ELF-1 (cell line): ENCODE measurements at places on chromosomes 5 and 9.

GRCh38 chr9:77864211-77864889 lies 167.3 kb downstream of the GNAQ start:
- DNase-seq: no peak

GRCh38 chr5:84673785-84674184 lies 289.1 kb upstream of the EDIL3 start:
- no peak for DNase-seq

- DNase-seq: no peak
Observed at GRCh38 chr9:101225271-101225670, 159.5 kb downstream of the BAAT start.

DNA sequence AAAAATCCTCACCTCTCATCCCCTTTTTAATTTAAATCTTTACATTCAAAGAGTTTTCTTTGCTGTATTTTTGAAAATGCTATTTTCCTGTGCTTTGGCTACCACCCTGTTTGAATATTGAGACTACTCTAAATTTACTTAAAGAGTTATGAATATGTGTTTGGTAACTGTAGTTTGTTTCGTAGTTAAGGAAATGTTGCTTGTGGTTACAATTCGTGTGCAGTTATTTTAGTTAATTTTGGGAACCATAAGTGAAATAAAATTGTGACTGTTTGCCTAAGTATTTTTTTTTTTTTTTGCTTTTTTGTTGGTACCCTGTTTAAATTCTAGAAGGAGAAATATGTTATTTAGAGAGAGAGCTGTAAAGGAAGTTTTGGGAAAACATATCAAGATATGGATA lies 78.7 kb downstream of the XRCC4 start:
- no peak for DNase-seq

DNA sequence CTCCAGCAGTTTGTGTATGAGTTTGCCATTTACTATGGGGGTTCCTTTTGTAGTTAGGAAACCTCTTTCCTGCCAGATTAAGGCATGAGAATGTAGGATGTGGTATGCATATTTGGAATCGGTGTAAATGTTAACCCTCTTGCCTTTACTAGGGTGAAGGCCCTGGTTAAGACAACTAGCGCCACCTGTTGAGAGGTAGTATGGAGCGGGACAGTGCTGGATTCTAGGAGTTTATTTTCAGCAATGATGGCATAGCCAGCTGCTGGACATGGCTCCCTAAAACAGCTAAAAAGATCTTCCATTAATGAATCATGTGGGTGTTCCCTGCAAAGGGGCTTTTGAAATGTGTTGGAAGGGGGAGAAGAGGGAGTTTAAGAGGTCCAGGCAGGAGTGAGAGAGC lies 30.7 kb upstream of the GPX3 start:
- no peak for DNase-seq

GRCh38 chr9:6415266-6415665 lies 2.3 kb downstream of the UHRF2 start:
- no peak for DNase-seq

DNA sequence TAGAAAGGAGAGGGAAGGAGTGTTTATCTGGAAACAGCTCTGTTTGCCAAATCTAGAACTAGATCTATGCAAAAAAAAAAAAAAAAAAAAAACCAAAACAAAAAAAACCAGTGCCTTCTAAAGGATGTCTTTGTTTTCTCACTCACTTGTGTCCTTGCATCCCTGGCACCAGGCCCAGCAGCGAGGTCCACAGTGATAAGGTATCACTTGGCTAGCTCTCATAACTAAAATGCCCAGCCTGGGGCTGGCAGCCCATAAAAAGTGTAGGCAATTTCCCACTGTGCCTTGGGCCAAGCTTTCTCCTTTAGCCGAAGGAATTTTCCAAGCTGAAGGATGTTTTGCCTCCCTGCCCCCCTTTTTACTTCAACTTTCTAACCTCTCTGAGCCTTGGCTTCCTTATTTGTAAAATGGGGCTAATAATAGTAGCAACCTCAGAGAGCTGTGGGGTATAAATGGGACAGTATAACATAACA lies 20.8 kb downstream of the RGS3 start:
- DNase-seq: no peak

- no peak for DNase-seq
Observed at GRCh38 chr9:98121058-98121457, 2.0 kb upstream of the TRIM14 start.

DNA sequence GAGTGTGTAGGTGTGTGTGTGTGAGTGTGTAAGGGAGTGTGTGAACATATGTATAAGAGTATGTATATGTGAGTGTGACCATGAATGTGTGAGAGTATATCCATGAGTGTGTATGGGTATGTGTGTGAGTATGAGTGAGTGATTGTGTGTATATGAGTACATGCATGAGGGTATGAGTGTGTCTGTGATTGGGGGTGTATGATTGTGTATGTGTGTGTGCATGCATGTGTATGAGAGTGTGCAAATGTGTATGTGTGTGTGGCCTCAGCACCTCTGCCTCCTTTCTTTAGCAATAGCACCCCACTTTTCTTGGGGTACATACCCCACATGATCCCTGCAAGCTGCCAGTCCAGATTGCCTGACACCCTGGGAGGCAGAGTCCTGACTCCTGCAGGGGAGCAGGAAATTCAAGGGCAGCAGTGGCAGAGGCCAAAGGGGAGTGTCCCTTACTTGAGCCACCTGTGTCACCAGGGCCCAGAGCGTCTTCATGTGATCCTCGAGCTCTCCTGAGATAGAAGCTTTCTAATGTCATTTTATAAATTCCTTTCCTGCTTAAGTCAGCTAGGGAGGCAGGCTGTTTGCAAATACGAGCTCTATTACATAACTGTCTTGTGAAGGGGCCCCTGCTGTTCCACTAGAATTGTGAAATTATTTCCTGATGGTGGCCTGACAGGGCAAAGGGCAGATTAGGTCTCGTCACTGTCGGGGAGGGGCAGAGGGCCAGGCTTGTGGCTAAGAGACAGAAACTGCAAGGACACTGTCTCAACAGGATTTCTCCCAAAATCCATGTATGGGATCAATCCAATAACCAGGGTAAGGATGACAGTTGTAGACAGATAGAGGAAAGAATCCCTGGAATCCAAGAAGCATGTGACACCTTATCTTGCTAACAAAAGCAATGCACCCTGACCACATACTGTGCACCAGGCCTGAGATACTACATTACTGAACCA lies 389.1 kb downstream of the GADD45G start:
- DNase-seq: peak; percentile 26

GRCh38 chr9:120676767-120677402 lies 37.4 kb downstream of the MEGF9 start:
- no peak for DNase-seq

- DNase-seq: no peak
Observed at GRCh38 chr9:113519426-113520108, 56.0 kb downstream of the RGS3 start.

DNA sequence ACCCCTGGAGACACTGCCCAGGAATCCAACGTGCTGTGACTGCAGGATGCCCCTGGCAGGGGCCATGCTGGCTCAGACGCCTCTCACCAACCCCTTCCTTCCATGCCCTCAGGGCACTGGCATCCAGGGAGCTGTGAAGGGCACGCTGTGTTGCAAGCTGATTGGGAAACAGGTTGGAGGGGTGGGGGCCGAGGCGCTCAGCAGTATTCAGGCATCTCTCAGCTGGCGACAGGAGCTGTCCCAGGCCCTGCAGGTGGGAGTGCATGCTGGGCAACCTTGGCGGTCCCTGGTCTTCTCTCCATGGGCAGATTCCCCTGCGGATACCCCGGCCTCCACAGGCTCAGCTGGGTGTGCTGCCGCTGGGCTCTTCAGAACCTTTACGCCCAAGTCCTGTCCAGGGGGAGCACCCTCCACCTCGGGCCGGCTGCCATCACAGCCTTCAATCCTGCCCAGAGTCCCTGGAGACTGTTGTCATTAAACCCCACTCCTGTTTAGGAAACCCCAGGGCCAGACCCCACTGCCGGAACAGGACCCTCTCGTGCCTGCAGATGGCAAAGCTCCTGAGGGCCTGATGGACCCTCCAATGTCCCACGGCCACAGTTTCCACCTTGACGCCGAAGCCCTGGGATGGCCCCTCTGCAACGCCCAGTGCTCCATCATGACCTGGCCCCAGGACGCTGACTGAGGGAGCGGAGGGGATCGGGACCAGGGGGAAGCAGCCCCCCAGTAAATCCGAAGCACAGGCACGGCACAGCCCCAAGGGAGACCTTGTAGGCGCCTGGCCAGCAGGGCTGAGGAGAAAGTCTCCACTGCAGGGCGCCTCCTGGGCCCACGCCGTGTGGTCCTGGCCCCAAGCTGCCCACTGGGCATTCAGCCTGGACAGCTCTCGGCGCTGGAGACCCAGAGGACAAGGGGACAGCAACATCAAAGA lies 9.3 kb downstream of the TPPP start:
- no peak for DNase-seq

DNA sequence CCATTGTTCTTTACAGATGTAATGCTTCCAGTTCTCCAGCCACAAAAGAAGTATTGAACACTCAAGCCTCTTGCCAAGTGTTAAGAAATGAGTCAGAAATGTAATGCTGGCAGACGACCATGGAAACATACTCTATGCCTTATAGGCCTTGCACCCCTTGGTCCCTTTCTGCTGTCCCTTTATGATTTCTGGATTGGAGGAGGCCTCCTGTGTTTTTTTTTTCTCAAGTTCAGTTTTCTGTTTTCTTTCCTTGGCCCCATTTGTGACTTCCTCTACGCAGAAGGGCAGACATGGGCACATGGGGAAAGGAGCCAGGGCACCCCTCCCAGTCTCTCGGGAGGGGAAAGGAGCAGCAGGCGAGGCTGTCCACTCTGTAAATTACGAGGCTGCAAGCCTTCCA lies 53.4 kb downstream of the SNX18 start:
- no peak for DNase-seq

- no peak for DNase-seq
Observed at GRCh38 chr9:406886-407654, 192.4 kb downstream of the DOCK8 start.

- DNase-seq: no peak
Observed at GRCh38 chr5:68821056-68821455, 272.8 kb upstream of the SLC30A5 start.

DNA sequence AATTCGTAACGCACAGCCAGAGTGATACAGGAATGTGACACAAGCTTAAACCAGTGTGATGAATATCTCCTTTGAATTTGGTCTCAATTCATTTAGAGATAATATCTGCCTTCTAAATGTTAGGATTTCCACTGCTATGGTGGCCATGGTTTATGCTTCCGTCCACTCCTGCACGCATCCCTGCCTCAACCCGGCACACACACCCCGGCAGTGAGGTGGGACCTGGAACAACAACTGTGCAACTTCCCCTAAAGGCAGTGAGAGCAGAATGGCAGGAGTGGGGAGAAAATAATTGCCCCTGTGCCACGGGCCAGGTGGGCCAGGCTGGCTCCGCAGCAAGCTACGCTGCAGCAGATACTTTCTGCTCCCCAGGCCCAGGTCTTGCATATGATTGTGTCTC lies 72.6 kb upstream of the CPEB4 start:
- DNase-seq: no peak

DNA sequence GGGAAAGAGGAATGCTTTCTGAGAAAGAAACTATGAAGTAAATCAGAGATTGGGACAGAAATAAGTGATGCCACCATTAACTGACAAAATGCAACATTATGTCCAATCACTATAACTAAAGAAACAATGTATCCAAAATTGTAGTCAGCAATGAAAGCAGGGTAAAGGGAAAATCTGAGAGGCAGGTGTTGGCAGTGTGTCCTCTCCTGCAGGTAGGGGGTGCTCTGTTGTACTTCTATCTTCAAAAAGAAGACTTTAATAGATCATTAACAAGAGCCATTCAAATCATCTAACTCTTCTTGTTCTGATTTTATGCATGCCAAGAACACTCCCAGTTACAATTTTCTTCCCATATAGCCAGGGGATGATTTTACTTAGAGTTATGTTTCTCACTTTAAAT lies 1275.7 kb downstream of the PTPRD start:
- DNase-seq: no peak

DNA sequence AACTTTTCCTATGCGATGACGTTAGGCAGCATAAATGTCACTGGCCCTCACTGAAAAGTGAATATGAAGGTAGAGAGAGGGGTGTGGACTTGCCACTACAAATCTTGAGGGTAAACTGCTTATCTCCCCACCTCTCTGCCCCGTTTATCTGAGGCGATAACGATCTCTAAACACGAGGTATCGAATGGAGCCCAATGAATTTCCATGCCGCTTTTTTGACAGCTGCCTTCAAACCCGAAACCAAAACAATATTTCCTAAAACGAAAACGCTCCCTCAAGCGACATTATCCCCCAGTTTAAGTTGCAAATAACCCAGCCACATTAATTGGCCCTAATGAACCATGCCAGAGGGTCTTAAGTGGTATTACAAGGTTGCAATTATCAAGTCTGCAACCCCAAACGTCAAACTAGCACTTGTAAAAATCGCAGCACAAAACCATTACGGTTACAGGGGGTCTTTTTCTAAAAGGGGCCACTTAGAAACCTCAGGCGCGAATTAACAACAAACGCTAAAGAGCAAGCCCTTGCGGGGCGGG lies 1.4 kb downstream of the NR3C1 start:
- no peak for DNase-seq

DNA sequence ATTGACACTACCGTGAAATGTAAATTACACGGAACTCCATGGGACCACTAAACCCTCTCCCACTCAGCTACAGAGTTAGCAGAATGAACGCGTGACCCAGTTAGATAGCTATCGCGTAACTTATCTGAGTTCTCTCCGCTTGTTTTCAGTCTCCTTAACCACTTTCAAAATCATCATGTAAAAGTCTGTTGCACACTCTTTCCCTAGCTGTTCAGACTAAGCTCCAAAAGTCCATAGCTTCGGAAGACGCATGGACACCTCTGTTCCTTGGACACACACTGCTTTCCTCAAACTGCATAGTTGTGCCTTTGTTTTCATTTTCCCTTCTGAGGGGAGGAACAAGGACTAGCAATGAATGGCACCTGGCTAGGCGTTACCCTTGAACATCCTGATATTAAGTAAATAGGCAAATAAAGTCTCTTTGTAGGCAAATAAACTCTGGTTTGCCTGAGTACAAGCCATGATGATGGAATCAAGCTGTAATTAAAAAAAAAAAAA lies 83.3 kb downstream of the DAPK1 start:
- no peak for DNase-seq

- DNase-seq: no peak
Observed at GRCh38 chr5:36734422-36734821, 128.0 kb downstream of the SLC1A3 start.

DNA sequence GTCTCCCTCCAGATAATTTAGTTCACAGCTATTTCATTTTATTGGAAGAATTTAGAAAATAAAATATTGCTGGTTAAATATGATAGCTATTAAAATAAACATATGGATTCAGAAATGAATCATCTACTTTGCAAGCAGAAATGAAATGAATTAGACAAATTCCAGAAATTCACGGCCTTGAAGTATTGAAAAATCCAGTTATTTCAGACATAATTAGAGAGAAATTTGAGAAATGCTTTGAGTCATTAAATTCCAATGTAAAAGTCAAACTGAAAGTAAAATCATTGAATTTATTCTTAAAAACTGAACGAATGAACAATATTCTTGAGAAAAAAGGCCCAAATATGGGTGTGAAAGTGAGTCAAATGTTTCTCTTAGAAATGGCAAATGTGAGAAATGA lies 632.6 kb upstream of the EDIL3 start:
- DNase-seq: no peak
